ENCODE measurements at places on chromosomes 4 and X.

- no peak for DNase-seq
Measured at GRCh38 chr4:96126227-96126626, 286.3 kb downstream of the PDHA2 start.

DNA sequence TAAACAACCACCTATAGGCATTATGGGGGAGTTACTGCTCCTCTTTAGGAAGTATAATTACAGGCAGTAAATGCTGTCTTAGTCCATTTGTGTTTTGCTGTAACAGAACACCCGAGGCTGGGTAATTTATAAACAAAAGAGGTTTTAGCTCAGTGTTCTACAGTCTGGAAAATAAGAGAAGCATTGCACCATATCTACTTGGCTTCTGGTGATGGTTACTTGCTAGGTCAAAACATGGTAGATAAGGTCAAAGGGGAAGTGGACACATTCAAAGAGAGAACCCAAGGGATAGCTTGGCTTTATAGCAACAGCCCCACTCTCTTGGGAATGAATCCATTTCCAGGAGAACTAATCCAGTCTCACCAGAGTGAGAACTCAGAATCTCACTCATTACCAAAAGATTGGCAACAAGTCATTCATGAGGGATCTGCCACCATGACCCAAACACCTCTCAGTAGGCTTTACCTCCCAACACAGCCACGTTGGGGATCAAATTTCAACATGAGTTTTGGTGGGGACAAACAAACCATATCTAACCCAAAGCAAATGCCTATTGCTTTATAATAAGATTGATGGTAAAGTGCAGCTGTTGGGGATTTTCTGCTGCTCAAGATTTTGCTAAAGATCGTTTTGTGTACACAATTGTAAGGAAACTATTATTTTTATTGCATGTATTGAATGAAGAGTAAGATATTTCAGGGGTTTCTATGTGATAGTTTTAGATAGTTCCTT, 32.6 kb downstream of the STAG2 start:
- no peak for DNase-seq

GRCh38 chr4:102308032-102308799, 37.1 kb downstream of the SLC39A8 start:
- DNase-seq = no peak

- no peak for DNase-seq
Measured at GRCh38 chr4:41832961-41833360, 84.4 kb upstream of the PHOX2B start.

DNA sequence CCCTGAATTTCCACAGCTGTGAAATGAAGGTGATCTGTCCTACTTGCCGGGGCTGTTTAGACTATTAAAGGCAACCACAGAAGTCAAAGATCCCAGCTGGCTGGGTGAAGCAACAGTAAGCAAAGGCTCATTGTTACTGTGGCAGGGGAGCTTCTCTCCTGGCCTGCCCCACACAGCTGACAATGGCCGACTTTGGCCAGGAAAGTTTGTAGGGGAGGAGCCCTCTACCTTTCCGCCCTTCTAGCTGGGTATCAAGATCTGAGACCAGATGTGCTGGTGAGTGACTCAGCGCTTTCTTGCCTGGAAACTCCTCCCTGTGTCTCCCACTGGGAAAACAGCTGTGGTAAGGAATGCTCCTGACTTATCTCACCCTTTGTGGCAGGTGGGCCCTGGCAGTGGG, 21.1 kb downstream of the RASSF6 start:
- DNase-seq = no peak

GRCh38 chrX:117788339-117788738, 328.3 kb downstream of the KLHL13 start:
- no peak for DNase-seq

GRCh38 chr4:169791527-169792156, 33.9 kb upstream of the HPF1 start:
- peak; percentile 16 for DNase-seq

DNA sequence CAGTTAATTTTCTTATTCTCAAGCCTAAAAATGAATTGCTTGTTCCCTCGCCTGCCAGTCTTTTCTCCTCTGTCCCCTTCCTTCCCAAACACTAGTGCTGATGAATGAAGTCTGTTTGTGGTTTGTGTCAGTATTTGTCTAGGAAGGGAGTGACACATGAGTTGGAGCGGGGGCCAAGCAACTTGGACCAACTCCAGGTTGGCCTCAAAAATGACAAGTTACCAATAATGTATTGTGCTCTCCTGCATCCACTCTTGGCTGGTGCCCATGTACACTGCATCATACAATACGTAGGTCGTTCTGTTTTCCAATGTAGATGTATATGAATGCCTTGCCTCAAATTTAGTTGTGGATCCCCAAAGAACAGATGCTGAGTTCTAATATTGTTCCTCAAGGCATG, 223.0 kb upstream of the GPC4 start:
- DNase-seq = no peak

GRCh38 chrX:119573840-119574393, 446 bp upstream of the UBE2A start:
- DNase-seq = no peak

DNA sequence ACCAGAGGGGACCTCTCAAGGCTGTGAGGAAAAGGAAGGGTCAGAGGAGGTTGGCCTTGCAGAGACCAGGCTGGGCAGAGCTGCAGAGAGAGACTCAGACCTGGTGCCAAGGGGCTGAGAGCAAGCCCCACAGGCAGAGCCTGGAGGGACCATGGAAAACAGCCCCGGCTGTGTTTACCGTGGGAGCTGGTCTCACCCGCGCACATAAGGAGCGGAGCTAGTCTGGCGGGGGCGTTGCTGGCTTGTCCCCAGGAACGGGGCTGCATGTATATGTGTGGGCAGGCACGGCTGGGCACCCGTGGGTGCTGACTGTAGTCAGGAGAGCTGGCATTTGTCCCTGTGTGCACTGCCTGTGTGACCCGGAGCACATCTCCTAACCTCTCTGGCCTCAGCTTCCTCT, 45.7 kb downstream of the C4orf50 start:
- DNase-seq = no peak

DNA sequence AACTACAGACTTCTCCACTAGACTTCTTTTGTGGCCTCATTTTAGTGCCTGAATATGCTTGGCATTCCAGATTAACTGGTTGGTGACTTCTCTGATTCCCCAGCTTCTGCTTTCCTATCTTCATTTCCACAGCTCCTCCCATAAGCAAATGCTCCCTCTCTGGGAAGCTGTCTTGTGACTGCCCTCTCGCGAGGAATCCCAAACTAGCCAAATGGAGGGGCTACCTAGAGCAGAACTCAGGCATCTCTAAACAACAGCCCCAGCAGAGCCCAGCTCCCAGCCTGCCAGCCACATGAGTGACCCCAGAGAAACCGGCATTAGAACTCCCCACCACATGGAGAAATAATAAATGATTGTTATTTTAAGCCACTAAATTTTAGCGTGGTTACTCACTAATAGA, 7.6 kb upstream of the VEGFD start:
- DNase-seq = no peak

DNA sequence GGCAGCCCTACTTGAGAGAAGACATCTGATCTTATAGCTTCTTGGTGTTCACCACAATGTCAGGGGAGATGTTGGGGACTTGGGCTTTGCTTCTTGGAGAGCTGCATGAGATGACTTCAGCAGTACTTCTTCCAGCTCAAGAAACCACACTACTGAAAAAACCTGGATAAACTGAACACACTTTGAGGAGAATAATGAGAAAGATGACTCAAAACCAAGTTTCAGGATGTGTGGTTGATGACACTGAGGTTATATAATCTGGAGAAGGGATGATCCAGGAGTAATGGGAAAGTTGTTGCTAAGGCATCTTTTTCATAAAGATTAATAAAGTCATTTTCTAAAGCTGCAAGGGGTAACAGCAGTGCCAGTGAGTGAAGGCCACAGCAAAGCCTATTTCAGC, 58.4 kb upstream of the PNPLA4 start:
- no peak for DNase-seq

- no peak for DNase-seq
Measured at GRCh38 chrX:3806630-3807029, 93.2 kb upstream of the PRKX start.

DNA sequence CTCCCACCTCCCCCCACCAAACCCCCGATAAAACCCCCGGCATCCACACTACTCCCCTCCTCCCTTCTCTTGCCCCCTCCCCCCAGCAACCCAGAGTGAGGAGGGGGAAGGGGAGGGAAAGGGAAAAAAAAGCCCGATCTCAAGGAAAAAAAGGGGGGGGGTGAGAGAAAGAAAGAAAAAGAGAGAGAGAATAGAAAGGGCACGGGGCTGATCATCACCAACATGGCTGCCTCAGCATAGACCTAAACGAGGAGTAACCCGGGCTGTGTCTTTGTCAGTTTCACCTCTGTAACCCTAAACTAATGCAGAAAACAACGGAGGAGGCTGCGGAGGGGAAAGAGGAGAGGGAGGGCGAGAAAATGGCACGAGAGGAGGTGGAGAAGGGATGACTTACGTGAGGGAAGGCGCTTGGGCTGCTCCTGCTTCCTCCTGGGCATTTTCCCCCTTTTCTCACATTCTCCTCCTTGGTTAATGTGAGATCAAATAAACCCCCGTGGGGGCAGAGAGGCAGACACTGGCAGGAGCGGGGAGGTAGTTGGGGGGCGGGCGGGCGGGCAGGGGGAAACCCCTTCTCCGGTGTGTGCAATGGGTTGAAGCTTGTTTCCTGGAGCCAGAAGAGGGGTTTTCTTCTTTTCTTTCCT, 532 bp downstream of the ZNF827 start:
- DNase-seq = peak; percentile 35

DNA sequence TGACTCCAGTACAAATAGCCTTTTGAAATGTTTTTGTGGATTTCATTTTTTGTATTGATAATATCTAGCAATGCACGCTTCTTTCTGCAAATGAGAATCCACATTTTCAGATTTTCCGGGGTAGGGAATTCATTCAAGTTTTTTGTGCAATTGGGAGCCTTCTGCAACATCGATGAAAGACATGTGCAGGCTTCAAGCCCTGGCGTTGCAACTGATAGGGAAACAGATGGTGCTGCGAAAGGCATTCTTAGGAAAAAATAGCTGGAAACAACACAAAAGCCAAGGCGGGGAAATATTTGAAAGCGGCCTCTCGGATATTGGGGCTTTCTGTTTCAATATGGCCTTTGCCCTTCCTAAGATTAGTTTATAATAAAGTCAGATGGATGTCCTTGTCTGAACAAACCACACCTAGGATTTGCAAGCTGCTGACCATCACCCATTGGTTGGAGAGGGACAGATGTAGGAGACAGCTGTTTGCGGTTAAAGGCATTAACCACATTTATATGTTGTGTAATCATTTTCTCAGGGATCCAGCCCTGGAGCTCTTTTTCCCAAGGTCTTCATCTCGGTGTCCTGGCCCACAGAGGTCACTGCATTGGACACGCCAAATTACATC, 136.5 kb downstream of the PRKX start:
- DNase-seq = no peak

- no peak for DNase-seq
Measured at GRCh38 chr4:34139346-34139745, 2105.0 kb downstream of the ARAP2 start.

DNA sequence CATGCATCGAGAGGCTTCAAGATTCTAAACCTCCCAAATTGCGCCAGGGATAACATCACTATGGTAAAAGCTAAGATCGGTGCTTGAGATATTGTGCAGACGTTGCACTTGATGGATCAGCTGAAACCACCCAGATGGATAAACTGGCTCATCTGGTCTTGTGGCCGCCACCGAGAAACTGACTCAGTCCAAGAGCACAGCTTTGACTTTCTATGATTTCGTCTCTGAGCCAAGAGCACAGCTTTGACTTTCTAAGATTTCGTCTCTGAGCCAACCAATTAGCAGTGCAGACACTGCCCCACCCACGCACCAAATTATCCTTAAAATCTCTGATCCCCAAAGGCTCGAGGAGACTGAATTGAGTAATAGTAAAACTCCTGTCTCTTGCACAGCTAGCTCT, 687.2 kb downstream of the FAM133A start:
- DNase-seq = no peak

- DNase-seq = no peak
Measured at GRCh38 chr4:188316391-188316790, 177.2 kb downstream of the TRIML1 start.

- no peak for DNase-seq
Measured at GRCh38 chrX:153944140-153944799, at the start of gene RENBP. Gene RENBP, minus strand, starts transcription at chrX:153944643. Its CDS starts 33 bp downstream, at chrX:153944610.

GRCh38 chrX:109840585-109840984, 107.5 kb upstream of the ACSL4 start:
- DNase-seq = no peak

DNA sequence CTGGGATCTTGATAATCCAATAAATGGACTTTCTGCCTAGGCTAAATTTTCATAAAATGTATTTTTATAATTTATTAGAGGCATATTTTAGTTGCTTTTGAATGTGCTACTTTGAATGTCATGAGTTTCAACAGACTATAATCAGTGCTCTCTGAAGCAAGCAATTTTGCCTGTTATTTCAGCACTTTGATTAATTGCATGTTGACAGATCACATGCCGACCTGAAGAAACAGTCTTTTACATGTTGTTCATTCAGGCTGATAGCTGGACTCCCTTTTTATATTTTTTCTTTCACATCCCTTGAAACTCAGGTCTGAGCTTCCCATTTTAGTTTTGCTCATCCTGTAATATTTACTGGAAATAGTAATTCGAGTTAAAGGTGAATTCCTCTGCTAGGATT, 341.0 kb downstream of the NAP1L3 start:
- DNase-seq = no peak

GRCh38 chr4:153934688-153935017, 145.8 kb upstream of the SFRP2 start:
- DNase-seq = no peak

DNA sequence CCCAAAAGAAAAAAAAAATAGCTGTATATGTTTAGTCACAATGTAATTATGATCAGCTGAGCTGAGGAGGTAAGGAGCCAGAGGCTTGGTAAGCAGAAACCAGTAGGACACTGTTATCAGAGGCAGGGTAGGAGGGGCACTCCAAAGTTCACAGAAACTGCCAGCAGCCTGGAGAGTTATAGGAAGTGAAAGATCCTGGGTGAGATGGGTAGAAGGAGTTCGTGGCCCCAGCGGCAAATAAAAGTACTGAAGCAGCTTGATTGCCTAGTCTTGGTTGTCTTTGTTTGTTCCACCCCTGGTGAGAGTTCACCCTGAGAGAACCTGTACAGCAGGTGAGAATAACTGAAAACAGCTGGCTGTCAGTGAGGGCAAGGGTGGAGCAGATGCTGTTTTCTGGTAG, 340.8 kb downstream of the ADGRL3 start:
- no peak for DNase-seq

DNA sequence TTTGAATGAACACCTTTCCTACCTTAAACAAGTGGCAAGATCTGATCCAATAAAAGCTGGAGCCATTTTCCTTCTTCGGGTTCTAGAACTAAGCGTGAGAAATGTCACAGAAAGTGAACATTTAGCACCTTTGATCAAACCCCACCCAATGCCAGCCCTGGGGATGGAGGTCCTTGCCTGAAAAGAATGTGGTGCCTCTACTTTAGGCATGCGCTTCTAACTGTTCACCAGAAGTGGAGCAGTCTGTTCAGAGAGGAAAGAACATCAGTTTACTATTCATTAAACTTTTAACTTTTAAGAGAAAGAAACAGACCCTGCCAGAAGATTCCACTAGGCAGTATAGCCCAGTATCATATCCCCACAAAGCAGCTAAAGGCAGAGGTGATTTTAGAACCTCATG, 75.9 kb downstream of the INTS12 start:
- no peak for DNase-seq

All from NT2/D1 (cell line).